ENCODE measurements at places on chromosomes 1 and 21.

- DNase-seq, result no peak
Measured at GRCh38 chr1:207646944-207647579, 2.1 kb downstream of the CR1L start.

DNA sequence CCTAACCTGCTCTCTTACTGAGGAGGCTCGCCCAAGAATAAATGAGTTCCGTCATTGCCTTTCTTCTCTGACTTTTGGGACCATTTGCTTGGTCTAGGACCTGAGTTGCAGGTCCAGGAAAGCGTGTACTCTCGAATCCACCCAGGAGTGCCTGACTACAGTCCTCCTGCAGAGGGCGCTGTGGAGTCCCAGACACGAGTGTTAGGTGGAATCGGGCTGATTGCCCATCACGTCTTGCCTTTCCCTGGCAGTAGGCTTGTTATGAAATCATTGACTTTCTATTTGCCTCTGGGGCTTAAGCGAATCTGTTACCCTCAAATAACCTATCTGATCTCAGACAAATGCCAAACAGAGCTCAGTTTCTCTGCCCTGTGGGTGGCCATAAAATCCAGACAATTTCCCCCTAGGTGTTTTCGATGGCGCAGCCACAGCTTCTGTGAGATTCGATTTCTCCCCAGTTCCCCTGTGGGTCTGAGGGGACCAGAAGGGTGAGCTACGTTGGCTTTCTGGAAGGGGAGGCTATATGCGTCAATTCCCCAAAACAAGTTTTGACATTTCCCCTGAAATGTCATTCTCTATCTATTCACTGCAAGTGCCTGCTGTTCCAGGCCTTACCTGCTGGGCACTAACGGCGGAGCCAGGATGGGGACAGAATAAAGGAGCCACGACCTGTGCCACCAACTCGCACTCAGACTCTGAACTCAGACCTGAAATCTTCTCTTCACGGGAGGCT, at the start of gene IL20:
TSS of gene IL20 (plus strand) at position 685 of the 733 bp plus-strand sequence. CDS start 230 bp downstream, outside the sequence.
- peak; percentile 76 for DNase-seq

- DNase-seq, result no peak
Measured at GRCh38 chr21:45326169-45326851, 38.6 kb upstream of the POFUT2 start.

DNA sequence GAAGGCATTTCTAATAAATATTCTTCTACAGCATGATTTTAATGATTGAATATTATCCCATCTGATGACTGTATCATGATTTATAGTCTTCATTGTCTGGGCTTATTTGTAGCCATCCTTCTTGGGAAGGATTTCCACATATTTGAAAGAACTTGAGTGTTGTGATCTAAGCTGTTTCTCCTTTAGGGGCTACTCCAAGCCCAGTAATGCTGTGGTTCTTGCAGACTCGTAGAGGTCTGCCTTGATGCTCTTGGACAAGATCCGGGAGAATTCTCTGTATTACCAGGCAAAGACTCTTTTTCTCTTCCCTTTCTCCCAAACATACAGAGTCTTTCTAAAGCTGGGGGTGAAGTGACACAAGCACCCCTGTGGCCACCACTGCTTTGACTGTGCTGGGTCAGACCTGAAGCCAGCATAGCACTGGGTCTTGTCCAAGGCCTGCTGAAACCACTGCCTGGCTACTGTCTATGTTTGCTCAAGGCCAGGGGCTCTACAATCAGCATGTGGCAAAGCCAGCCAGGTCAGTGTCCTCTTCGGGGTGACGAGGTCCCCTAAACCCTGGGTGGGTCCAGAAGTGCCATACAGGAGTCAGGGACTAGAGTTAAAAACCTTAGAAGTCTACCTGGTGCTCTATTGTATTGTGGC, 107.4 kb downstream of the GIPC2 start:
- DNase-seq, result no peak

DNA sequence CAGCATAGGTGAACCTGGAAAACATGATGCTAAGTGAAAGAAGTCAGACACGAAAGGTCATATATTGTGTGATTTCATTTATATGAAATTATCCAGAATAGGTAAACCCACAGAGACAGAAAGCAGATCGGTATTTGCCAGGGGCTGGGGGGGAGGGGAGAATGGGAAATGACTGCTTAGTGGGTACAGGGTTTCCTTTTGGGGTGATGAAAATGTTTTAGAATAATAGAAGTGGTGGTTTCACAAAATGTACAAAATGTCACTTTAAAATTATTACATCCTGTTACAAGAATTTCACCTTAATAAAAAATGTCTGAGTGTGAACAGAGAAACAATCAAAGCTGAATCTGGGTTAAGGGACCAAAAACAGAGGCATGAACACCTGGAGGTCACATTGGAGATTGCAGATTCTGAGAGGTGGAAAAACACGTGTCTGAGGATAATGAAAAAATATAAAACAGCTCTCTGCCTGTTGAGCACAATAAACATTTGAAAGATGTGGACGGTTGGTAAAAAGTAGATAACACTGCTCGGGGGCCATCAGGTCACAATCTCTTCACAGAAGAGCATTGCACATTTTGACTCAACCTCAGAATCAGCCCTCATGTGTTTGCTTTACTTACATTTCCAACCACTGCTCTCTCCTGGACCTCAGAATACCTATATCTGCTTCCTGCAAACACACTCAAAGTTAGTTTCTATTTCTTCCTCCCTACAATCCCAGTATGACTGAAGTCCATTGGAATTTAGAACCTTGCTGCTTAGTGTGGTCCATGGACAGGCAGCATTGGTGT, 3.2 kb downstream of the SLAMF6 start:
- DNase-seq, result peak; percentile 43

- DNase-seq, result no peak
Measured at GRCh38 chr1:16046842-16047241, 3.3 kb downstream of the CLCNKB start.

- no peak for DNase-seq
Measured at GRCh38 chr1:3320246-3321152, 134.0 kb upstream of the ARHGEF16 start.

Data from stimulated activated naive CD4-positive, alpha-beta T cell treated with Interleukin-2 at 50 U/mL for 16 hours (primary cell).